CD4-positive, alpha-beta memory T cell (primary cell): ENCODE measurements at places on chromosomes 16 and 17.

- DNase-seq, result no peak
Observed at GRCh38 chr17:56982312-56982711, 4.4 kb downstream of the SCPEP1 start.

- DNase-seq, result peak; percentile 25
Observed at GRCh38 chr17:64500862-64501765, 4.3 kb upstream of the POLG2 start.

DNA sequence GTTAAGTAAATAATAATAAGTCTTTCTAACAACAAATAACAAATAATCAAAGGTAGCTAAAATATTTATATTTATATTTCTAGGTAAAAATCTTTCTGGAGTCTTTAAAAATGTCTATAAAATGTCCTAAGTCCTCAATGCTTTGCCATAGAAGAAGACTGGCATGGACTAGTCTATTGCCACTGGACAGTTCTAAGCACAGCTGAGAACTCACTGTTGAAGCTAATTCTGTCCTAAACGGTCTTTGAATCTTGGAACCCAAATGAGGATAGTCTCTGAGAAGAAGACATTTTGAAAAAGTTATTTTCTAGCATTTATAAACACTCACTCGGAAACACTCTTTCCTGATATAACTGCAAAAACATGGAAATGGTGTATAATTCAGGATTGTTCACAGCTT, 539 bp downstream of the MYH8 start:
- DNase-seq, result no peak

DNA sequence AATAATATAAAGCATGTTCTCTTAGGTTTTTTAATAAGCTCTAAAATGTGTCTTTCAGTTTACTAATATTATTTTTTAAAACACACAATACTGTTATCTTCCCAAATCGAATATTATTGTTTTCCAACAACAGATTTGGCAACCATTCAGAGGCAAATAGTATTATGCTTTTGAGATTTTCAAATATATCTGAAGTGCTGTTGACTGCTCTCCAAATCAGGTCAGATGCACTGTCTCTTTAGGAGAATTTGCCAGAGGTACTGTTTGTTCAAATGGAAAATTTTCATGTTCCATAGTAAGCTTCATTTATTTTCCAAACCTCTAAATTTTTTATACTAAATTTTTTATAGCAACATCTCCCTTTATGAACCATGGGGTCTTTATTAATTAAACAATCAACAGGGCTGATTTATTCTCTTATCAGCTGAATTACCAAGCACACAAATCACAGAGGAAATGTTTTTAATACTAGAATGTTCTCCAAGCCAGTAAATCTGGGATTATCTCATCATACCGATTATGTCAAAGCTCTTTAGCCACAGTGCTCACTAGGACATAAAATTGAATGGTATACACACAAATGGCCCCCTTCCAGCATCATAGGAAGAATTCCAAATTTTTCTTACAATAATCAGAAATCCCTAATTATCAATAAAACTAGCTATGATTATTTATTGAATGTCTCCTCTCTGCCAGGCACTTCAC, 108.8 kb upstream of the HLF start:
- no peak for DNase-seq

DNA sequence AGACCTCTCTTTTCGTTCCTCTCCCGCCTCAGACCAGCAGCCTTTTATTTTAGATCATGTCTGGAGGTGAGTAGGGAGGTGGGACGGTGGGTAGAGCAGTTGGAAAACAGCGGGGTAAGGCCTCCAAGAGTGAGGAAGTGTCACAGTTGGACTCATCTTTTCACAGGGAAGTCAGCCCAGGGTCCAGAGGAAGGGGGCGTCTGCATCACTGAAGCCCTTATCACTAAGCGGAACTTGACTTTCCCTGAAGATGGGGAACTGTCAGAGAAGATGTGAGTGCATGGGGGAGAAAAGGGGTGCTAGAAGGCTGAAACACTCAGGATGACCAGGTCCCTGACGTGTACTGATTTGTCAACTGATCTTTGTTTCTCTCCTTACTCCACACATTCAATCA, 461 bp downstream of the LRRC46 start:
- DNase-seq, result no peak

DNA sequence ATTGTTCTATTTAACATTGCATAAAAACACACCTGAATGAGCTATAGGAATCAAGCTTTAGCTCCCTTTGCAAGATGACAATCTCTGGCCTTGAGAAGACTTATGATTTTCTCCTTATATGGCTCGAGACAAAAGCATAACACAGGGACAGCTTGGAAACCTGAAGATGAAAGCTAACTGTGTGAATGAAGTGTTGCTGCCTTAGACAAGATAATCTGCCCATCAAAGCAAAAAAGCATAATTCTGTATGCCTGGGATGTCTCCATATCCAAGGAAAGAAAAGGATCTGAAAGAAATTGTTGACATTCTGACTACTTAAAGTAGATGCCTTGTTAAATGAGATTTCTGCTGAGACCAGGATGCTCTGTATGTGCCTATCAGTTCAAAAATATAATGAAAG, 526.7 kb upstream of the TOM1L1 start:
- no peak for DNase-seq

DNA sequence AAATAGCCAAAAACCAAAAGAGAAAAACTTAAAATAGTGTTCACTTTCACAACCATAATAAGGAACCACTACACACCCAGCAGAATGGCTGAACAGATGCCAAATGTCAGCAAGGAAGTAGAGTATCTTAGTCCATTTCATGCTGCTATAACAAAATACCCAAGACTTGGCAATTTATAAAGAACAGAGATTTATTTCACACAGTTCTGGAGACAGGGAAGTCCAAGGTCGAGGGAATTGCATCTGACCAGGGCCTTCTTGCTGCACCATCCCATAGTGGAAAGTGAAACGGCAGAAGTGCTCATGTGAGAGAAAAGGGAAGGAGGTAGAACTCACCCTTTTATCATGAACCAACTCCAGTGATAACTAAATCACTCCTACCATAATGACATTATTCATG, 33.8 kb upstream of the CCL22 start:
- DNase-seq, result no peak

- DNase-seq, result no peak
Observed at GRCh38 chr17:74015990-74016389, 187.5 kb upstream of the RPL38 start.

GRCh38 chr16:4882633-4883285, 35.5 kb downstream of the UBN1 start:
- no peak for DNase-seq

DNA sequence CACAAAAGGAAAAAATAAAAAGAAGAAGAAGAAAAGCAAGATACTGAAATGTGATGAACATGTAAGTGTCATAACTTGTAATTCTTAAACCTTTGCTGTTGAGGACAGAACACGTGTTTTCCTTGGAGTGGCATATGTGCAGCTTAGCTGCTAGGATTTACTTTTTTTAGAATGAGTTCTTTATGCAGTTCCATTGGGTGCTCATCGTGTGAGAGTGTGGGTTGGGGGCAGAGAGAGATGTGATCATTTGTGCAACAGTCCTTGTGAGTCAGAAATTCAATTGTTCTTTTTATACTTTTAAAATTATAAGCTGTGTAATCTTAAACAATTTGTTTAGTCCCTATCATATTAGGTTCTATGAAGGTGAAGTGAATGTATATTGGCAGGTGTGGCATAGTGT, 5.5 kb upstream of the DHRS11 start:
- no peak for DNase-seq

DNA sequence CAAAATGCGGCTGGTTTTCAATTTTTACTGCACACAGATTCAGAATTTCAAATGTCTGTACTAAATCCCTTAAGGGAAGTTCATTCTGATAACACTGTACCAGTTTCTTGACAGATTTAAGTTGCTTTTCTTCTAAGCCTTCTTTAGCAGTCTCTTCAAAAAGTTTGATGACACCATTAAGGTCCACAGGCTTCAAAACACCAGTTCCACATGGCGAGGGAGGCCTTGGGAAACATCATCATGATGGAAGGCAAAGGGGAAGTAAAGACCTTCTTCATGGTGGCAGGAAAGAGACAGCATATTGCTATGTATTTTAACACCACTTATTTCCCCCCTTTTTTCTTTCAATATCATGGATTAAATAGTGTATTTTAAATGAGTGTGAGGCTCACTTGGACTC, 24.5 kb downstream of the NLRC5 start:
- DNase-seq, result no peak

DNA sequence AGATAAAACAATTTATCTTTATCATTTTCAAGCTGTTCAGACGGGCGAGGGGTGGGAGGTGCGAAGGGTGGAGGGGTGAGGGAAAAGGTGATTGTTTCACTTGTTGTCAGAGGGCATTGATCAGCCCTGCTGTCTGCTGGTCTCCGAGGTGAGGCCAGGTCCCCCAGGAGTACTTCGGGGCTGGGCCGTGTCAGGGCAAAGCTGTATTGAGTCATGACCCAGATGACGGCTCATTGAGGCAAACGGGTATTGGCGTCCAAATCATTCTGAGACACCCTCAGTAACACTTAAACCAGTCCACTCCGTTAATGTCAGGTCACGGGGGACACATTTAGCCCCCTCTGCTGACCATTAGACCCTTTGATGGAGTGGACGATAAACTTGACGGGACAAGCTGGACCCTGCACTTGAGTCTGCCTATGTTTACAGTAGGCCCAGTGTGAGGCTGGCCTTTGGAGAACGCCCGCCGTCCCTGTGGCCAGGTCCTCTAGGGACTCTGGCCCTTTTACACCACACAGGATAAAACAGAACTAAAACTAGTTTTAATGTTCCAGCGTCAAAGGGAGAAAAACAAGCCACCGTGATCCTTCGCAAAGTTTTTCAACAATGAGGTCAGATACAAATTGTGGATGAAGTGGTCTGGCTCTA, 502.2 kb upstream of the ZFHX3 start:
- DNase-seq, result no peak

DNA sequence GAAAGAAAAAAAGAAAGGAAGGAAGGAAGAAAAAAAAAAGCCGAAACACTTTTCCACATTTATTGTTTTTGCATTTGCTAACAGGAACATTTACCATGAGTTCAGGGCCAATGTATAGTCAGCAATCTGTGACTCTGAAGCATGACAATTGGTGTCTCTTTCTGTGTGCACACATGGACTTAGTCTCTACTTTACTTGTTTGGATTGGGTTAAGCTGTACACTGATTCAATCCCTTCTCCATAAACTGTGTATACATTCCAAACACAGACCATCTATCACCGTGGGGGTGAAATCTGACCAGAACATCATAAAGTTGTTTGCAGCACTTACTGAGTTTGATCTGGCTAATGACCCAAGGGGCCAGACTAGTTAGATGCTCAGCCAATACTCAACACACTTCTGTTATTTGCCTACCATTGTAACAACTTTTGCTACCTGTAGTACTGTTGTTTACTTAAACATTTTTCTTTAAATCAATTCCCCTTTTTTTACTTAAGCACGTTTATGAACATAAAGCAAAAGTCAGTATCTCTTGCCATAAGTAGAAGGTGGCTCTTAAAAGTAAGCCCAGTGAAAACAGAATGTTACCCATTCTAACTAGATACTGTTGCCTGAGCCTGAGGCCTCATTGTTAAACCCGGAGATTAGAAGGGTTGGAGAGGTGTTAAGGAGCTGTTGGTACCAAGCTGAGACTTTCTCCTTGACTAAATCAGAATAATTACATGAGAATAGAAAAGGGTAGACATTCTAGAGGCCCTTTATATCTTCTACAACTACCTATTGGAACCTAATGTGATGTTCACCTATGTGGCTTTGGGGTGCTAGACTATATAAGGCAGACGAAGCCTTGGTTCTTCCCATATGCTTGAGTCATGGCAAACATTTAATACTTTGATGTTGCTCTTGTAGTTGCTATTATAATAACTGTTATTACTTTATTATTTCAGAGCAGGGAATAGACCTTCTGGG, 41.8 kb downstream of the SCNN1B start:
- no peak for DNase-seq

DNA sequence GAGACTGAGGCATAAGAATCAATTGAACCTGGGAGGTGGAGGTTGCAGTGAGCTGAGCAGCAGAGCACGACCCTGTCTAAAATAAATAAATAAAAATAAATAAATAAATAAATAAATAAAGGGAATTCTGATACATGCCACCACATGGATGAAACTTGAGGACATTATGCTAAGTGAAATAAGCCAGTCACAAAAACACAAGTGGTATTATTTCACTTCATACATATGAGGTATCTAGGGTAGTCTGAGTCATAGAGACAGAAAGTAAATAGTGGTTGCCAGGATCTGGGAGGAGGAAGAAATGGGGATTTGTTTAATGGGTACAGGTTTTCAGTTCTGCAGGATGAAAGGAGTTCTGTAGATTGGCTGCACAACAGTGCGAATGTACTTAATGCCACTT, 16.3 kb downstream of the PIPOX start:
- DNase-seq, result no peak

DNA sequence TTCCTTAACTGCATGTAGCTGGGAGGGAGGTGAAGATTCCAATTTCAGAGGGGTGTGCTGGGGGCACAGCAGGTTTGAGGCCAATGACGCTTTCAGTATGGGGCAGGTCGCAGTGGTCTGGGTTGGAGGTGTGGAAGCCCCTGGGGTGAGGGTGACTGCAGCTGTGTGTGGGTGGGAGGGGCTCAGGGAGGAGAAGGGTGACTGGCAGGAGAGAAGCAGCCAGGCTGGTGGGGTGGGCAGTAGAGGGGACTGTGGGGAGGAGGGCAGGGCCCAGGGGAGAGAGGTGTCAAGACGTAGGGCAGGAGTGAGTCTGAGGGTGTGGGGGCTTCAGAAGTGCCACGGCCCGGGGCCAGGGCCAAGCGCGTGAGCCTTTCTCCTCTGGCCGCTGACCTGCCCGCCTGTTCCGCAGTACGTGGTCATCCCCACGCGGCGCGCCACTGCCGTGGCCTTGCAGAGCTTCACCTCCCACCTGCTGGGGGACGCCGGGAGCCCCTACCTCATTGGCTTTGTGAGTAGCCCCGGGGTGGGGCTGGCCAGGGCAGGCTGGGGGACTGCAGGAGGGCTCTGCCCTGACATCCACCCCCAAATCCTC, 19.4 kb downstream of the MYBBP1A start:
- DNase-seq, result no peak

- no peak for DNase-seq
Observed at GRCh38 chr17:65535777-65536572, 25.5 kb downstream of the AXIN2 start.

- no peak for DNase-seq
Observed at GRCh38 chr16:75105306-75106061, 11.1 kb downstream of the LDHD start.

DNA sequence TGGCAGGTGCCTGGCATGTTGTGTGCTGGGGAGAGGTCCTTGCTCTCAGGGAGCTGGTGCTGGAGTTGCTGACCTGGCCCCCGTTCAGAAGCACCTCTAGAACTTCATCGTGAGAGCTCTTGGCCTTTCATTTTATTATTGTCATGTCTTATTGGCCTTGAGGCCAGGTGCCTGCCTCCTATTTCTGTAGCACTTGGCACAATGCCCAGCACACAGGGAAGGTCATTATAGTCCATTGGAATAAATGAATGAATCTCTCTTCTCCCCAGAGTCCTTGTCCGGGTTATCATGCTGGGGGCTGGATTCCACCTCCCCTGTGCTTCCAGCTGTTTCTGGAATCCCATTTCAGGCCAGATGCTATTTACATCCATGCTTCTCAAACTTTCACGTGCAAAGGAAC, 169.2 kb downstream of the HAPSTR1 start:
- DNase-seq, result no peak

- DNase-seq, result no peak
Observed at GRCh38 chr17:202501-202951, 21.1 kb upstream of the DOC2B start.
